Hindlimb muscle (tissue), 1 donor: ENCODE measurements at places on chromosomes 7 and 10. TPM values are rescaled to one million over a fixed set of nuclear protein-coding genes. Genes with fewer than 3 reads are reported as not detected.

DNA sequence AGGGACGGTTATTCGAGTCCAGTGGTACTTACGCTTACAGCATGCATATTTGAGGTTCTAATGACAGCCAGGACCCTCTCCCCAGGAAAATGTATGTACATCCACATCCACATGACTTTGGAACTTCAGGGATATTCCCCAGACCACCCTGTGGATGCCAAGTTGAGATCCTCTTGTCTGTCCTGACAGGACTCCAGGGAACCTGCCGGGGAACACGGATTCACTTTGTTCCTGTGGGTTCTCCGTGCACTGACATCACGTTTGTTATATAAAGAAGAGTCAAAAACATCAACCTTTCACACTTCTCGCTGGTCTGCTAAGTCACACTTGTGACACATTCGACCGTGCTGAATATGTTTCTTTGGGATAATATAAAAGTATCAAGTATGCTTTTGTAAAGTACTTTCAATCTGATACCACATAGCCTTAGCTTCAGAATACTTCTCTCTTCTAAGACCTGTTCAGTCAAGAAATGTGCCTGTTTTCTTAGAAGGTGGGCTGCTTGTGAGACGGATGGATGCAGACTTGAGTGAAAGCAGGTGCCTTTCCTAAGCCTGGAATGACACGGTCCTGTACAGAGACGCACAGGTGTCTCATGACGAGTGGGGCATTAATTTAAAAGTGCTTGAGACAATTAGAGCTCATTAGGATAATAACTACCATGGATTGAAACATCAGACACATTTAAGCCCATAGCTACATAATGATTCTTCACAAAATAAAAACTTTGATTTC is 38.7 kb downstream of the CALML5 start:
- DNase-seq: no peak

DNA sequence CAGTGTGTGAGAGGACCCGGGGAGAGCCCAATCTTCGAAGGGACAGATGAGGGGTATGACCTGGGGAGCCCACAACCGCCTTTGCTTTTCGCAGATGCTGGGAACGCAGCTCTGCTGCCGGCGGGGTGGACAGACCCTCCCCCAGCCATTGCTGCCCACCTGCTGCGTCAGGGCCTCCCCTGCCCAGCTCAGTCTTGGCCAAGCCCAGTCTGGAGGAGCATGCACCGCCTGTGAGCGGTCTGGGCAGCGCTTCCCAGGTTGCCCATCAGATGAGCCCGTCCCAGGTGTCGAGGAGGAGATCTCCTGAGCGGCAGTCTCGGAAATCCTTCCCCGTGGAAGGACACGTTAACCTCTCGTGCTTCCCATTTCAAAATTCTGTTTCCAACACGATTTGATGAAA is 17.3 kb upstream of the AP5Z1 start:
- DNase-seq: no peak

DNA sequence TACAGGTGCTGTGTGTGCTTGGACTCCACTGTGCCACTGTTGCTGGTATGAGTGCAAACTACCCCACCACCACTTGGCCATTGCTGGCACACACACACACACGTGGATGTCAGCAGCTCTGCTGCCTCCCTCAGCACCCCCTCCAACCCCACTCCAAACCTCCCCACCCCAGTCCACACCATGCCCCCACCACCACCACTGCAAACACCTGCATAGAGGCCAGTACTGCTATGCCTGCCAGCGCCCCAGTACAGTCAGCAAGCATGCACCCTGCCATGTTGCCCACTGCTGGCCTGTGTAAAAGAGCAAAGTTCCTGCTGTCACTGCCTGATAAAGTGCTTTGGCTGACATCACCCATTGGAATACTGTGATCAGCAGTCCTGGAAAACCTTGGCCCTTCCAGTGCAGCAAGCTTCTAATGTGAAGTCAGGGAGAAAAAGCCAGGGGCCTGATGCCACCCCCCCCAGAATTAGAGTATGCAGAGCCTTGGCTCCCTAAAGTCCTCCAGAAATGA is 519.2 kb upstream of the PCDH15 start:
- DNase-seq: no peak

DNA sequence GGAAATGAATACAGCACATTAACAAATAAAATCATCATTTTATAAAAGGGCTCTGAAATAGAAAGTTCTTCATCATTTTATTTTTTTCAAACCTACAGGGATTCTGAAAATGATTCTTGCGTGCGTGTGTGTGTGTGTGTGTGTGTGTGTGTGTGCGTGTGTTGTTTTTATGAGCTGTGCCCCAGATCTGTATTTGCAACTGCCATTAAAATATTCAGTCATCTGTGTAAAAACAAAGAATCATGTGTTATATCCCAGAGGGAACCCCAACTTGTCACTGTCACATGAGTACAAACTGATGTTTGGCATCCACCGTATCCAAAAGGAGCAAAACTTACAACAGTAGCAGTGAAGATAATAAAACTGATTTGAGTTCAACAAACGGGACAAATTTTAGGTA is 635.4 kb upstream of the PFKP start:
- DNase-seq: no peak

GRCh38 chr10:99369551-99369950 is 40.4 kb downstream of the CNNM1 start:
- no peak for DNase-seq

- DNase-seq: no peak
Measured at GRCh38 chr10:34337917-34338316, 477.2 kb downstream of the PARD3 start.

DNA sequence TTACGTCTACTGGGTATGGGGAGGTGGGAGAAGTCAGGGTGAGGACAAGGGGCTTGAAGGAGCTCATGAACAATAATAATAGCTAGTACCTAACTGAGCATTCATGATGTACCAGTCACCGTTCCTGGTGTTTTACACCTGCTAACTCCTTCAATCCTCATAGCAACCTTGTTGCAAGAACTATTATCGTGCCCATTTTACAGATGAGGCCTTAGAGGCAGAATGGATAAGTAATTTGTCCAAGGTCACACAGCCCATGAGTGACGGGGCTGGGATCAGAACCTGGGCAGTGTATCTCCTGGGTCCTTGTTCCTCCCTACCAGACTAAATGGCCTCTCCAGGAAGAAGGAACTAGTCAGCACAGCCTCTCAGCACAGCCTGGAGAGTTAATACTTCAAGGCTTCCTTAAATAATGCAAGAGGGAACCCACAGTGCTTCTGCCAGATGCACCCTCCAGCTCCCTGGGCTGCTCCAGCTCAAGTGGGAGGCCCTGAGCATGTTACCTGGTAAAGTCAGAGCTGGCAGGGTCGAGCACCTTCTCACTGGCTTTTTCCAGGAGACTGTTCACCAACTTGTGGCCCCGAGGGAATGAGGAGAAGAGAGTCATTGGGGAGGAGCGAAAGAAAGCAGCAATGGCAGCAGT is 28.8 kb downstream of the RRP12 start:
- no peak for DNase-seq

DNA sequence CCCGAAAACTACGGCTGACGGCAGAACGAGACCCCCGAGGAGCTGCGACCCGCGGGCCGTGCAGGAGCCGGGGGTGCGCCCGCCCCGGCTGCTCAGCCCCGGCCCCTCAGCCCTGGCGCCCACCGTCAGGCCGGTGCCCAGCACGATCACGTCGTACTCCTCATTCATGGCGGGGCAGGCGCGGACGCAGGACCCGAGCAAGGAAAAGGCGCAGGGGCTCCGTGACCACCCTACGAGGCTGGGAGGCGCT is 218 bp downstream of the GDI2 start:
- no peak for DNase-seq

- DNase-seq: no peak
Measured at GRCh38 chr10:76640806-76641205, 996.8 kb downstream of the KCNMA1 start.

The RPEL1 gene
- polyA plus RNA-seq: not detected

The FBXL13 gene
- 0.76 TPM for polyA plus RNA-seq

The AZGP1 gene
- polyA plus RNA-seq: 1.2 TPM
